ENCODE measurements at places on chromosomes 3 and 15.

DNA sequence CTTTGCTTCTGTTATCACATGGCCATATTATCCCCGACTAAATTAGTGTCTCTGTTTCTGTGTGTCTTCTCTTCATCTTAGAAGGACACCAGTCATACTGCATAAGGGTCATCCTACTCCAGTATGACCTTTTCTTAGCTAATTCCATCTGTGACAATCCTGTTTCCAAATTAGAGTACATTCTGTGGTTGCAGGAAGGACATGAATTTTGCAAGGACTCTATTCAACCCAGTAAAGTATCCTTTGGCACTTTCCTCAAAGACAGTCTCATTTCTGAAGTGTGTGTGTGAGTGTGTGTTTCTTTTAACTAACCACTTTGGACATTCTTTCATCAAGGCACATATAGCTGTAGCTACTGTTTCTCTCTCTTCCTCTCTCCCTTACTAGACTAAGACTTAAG, 15.2 kb upstream of the MME start:
- DNase-seq: no peak

- DNase-seq: no peak
These were observed 5.3 kb downstream of the IP6K2 start for GRCh38 chr3:48711727-48712126.

DNA sequence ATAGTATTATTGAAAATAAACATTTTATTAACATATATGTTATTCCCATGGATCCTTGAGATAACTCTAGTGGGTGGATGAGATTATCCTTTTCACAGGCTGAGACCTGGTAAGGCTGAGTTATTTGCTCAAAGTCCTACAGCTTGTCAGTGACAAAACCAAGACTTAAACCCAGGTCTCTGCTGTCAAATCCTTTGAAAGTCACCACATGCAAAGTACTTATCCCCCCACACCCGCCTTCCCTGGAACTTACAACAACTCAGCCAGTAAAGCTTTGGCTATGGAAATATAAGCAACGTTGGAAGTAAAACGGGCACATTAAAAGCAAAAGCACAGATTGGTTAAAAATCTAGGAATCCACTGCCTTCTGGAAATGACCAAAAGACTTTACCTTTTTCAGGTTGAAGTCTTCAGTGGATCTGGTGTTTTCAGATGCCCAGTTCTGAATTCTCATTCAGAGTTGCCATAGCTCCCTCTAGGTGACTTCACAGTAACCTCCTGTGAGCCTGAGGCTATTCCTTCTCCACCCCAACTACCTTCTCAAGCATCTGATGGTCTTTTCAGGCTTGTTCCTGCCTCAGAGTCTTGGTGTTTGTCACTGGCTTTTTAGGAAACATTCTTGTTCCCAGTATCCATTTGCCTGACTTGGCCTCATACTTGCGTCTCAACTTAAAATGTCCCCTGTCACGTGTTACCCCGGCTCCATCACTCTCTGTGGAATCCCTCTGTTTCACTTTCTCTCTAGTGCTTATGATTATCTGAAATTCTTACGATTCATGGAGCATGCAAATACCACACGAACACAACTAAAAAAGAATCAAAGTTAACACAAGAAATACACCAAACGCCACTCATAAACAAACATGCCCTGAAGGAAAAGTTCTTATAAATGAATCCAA, 131.2 kb downstream of the MAGI1 start:
- DNase-seq: no peak

GRCh38 chr15:26095710-26096330, 232.7 kb upstream of the ATP10A start:
- DNase-seq: no peak

GRCh38 chr3:188090620-188091309, 63.2 kb upstream of the LPP start:
- no peak for DNase-seq

DNA sequence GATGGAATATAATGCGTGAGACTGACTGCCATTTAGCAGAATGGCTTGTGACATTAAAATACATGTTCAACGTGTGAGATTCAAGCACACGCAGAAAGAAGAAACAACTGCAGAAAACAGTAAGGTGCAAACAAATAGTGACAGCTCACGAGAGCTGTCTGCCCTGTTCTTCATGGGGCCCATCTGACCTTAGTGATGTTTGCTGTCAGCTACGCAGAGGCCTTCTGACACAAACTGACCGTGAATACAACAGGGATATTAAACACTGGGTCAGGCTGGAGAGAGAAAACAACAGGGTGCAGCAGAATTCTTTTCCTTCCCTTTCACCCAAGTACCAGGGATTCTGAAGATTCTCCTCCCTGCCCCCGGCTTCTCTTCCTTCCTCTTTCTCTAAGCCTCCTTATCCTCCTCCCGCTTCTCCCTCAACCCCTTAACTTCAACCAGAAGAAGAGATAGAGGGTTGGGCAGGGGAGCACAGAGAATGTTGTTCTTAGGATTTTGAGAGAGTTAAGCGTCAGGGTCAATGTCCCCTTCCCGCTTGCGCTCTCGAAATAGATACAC, 2.1 kb downstream of the TNFAIP8L3 start:
- DNase-seq: no peak

- no peak for DNase-seq
These were observed 298.3 kb upstream of the TGFBR2 start for GRCh38 chr3:30308131-30308530.

DNA sequence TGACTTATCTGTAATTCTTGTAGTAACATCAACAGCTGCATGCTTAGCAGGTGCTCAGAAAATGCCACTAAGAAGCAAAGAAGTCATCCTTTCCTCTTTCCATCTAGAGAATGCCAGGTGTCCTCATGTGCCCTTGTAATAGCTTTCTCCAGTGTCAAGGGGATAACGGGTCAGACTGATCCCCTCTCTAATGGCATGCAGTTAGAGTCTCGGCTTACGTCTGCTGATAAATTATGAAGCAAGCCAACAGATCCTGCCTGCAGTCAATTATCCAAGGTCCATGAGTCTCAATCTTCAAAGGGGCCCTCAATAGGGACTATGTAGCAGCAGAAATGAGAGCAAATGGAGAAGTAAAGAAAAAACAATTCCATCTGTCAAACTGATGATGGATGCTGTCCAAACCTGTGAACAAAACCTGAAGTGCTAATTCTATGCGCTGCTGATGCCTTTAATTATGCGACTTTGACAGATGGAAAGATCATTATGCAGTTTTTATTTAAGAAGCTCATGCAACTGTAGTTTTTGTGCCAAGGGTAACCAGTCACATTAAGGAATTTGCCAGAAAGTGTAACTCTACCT, 162.8 kb upstream of the PEX5L start:
- no peak for DNase-seq

DNA sequence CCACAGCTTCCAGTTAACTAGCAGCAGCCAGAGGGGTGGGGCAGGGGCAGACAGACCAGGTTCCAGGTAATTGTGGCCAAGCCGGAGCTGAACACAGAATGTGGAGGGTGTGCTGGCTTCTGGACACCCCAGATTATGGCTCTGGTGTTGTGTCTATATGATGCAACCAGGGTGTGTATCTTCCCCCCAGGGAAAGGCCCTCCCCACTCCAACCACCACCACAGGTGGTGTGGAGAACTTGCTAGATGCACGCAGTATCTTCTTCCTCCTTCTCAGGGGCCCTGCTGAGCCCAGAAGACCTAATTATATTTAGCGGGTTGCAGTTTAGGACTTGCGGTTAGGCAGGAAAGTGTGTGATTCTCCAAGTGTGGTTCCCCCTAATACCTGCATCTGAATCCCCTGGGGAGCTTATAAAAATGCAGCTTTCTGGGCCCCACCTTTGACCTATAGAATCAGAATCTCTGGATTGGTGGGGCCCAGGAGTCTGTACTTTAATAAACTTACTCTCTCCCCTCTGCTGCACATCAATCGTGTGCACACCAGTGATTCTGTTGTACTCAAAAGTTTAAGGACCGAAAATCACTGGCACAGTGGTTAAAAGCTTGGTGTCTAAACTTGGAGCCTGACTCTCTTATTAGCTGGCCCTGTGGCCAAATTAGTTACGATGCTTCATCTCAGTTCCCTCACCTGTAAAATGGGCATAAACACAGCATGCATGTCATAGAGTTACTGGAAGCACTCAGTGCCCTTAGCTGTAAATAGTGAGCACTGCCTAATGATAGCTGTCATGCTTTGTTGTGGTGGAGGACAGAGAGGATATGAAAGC, 379.1 kb upstream of the PROK2 start:
- DNase-seq: no peak

Measured in activated naive CD8-positive, alpha-beta T cell treated with anti-CD3 and anti-CD28 coated beads for 36 hours (primary cell).